Right atrium auricular region (tissue), 2 donors: ENCODE measurements at places on chromosomes 6 and 20.

DNA sequence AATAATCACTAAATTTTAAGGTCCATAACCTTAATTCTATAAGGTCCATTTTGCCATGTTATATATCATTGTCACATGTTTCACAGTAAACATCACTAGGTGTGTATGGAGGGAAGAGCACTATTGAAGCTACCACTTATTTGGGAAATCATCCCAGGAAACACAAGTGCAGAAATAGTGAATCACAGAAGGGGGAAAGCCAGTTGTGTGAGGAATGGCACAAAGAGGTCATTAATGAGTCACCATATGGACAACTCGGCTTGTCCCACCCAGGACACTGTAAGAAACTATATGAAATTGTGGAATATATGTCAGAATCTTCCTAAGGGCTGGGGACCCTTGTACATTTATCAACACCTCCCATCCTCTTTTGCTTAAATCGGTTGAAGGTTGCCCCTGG is 13.7 kb downstream of the BTN3A1 start:
- DNase-seq = no peak
- H3K4me1 ChIP-seq = no peaks in the 10 kb centered on the region
- H3K27me3 ChIP-seq = no peaks in the 10 kb centered on the region
- H3K27ac ChIP-seq = no peak overlapping the region

DNA sequence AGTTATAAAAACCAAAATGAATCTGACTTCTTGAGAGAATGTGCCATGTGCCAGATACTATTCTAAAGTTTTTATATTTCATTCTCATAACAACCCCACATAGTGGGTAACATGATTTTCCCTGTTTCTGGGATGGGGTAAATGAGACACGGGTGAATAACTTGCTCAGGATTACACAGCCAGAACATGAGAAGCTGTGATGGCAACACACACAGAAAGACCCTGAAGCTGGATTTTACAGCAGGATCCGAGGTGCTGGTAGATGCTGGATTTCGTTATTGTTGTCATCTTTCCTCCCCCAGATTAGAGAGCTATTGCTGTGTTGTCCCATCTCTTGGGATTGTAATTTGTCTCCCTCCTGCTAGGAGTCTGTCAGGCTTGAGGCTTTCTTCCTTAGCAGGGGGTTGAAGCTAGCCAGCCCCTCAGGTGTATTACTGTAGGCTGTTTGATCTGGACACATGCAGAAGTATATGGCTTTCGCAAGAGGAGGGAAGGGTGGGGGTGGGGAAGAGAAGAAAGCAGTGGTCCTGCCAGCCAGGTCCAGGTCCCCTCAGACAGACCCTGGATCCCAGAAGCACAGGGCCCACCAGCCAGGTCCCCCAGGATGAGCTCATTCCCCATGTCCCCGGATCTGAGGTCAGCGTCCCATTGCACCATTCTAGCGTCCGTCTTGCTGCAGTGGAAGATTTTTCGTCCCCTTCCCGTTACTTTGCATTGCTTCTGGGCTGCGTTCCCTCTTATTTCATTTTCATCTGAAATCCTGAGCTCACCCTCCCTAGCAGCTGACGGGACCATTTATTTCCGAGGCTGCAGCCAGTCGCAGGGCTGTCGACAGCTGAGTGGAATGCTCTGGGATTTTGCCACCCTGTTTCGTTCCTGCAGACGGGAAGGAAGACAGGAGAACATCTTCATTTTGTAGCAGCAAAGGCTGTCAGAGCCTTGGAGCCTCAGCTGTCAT is 7.3 kb upstream of the KCNG1 start:
- no peaks in the 10 kb centered on the region for H3K27me3 ChIP-seq
- no peak overlapping the region for H3K27ac ChIP-seq

- no peak overlapping the region for H3K27ac ChIP-seq
- H3K4me3 ChIP-seq = no peak overlapping the region
- DNase-seq = no peak
- no peaks in the 10 kb centered on the region for H3K27me3 ChIP-seq
- H3K36me3 ChIP-seq = no peaks in the 10 kb centered on the region
These were observed 42.6 kb upstream of the PHACTR3 start for GRCh38 chr20:59561614-59562277.

- H3K4me1 ChIP-seq = no peaks in the 10 kb centered on the region
- H3K27ac ChIP-seq = no peak overlapping the region
- no peak overlapping the region for H3K4me3 ChIP-seq
- no peaks in the 10 kb centered on the region for H3K27me3 ChIP-seq
- DNase-seq = no peak
These were observed 11.2 kb downstream of the GCNT2 start for GRCh38 chr6:10532392-10532791.
